ENCODE measurements at places on chromosomes 1 and 21.

GRCh38 chr21:44297525-44298290 lies 2.1 kb upstream of the PFKL start:
- peak; percentile 63 for DNase-seq

DNA sequence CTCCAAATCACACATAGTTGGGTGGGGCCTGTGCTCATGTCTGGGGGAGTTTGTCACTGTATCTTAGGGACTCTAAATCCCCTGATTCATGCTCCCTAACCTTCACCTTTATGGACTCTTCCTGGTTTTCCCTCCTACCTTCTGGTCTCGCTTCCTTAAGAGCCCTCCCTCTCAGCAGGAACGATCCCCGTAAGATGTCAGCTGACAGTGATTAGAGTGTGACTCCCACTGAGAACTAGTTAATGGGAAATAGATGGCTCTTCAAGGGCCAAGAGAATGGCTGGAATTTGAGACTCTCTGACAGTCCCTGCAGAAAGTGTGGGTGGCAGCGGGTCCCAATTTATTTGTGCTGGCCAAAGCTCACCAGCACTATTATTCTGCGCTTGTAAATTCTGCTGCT lies 22.0 kb downstream of the LYPD8 start:
- DNase-seq, result no peak

GRCh38 chr1:64623750-64624191 lies 121.1 kb upstream of the RAVER2 start:
- no peak for DNase-seq

DNA sequence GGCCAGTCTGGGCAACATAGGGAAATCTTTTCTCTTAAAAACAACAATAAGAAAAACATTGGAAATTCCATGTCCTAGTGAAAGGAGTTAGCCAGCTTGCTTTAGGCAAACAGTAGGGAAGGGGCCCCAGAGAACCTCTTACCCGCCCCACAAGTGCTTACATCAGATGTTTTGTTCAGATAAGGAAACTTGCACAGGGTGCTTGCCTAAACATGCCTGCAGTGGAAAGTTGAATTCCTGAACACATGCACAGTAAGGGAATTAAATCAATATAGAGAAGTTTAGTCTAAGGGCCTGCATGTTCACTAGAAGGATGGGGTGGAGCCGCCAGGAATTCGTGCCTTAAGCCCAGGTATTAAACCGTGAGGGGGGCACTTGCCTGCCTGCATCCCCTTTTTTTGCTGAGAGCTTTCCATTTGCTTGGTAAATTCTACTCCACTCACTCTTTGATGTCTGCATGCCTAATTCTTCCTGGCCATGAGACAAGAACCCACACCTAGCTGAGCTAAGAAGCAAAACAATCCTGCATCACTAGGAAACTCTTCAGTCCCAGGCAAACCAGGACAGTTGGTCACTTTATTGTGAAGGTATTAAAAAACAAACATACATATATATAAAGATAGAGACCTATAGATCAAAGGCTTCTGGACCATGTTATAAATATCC lies 499.0 kb downstream of the SIPA1L2 start:
- no peak for DNase-seq

GRCh38 chr1:27940297-27940696 lies 5.5 kb downstream of the SMPDL3B start:
- DNase-seq, result no peak

DNA sequence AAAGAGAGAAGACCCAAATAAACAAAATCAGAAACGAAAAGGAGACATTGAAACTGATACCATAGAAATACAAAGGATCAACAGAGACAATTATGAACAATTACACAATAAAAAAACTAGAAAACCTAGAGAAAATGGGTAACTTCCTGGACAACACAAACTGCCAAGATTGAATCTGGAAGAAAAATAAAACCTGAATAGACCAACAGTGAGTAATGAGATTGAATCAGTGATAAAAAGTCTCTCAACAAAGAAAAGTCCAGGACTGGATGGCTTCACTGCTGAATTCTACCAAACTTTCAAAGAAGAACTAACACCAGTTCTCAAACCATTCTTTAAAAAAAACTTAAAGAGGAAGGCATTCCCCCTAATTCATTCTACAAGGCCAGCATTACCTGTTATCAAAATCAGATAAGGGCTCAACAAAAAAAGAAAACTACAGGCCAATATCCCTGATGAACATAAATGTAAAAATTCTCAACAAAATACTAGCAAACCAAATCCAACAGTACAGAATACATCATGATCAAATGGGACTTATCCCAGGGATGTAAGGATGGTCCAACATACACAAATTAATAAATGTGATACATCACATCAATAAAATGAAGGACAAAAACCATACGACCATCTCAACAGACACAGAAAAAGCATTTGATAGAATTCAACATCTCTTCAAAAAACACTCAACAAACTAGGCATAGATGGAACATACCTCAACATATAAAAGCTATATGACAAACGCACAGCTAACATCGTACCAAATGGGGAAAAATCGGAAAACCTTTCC lies 119.9 kb downstream of the ACBD6 start:
- no peak for DNase-seq

DNA sequence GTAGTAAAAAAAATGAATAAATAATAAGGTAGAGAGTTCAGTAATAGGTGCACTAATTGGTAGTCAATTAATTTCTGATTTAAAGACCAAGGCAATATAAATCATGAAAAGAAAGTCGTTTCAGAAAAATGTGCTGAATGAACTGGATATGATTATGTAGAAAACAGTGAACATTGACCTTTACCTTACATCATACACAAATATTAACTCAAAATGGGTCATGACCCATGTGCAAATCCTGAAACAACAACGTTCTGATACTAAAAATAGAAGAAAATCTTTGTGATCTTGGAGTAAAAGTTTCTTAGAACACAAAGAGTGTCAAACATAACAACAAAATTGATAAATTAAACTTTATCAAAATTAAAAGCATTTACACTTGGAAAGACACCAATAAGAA lies 39.1 kb downstream of the COL11A1 start:
- no peak for DNase-seq

- no peak for DNase-seq
Measured at GRCh38 chr1:78102082-78102481, 56.3 kb downstream of the GIPC2 start.

GRCh38 chr1:178011465-178011828 lies 41.6 kb upstream of the SEC16B start:
- no peak for DNase-seq

DNA sequence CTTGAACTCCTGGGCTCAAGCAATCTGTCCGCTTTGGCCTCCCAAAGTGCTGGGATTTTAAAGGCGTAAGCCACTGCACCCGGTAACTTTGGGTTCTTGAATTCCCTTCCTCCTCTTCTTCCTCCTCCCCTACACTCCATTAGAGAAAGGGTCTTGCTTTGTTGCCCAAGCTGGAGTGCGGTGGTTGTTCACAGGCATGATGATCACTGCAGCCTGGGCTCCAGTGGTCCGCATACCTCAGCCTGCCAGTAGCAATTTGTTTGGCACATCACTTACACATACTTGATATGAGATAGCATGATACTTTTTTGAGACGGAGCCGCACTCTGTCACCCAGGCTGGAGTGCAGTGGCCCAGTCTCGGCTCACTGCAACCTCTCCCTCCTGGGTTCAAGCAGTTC lies 2.2 kb downstream of the DEGS1 start:
- DNase-seq, result no peak

GRCh38 chr1:154467434-154468102 lies 34.5 kb upstream of the TDRD10 start:
- DNase-seq, result no peak

GRCh38 chr1:203796236-203796605 lies 798 bp downstream of the ZBED6 start:
- no peak for DNase-seq

GRCh38 chr1:248841702-248842395 lies 3.8 kb downstream of the ZNF672 start:
- peak; percentile 38 for DNase-seq

GRCh38 chr1:46008585-46008984 lies 123.8 kb downstream of the PIK3R3 start:
- DNase-seq, result no peak
